NCI-H345 (cell line): ENCODE measurements at places on chromosomes 5 and 9.

GRCh38 chr5:9265441-9266287 lies 280.2 kb downstream of the SEMA5A start:
- DNase-seq = no peak

DNA sequence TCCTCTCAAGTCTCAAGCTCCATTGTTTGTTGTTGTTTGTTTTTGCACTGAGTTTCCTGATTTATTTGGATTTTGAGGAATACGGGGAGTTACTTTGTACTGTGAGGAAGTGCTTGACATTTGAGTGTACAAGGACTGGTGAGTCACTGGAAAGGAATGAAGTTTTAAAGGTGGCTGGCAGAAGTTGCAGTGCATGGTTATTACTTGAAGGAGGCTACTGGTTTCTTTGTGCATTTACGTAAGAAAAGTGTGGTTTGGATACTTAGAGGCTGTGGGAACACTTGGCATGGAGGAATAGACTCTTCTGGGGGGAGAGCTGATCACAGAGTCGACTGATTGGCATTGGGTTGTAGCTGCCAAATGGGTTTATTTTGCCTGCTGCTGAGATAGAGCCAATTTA lies 919.0 kb downstream of the TAF11L14 start:
- DNase-seq = no peak

- DNase-seq = peak; percentile 92
These were observed 7.0 kb downstream of the ASS1 start for GRCh38 chr9:130451509-130452388.

DNA sequence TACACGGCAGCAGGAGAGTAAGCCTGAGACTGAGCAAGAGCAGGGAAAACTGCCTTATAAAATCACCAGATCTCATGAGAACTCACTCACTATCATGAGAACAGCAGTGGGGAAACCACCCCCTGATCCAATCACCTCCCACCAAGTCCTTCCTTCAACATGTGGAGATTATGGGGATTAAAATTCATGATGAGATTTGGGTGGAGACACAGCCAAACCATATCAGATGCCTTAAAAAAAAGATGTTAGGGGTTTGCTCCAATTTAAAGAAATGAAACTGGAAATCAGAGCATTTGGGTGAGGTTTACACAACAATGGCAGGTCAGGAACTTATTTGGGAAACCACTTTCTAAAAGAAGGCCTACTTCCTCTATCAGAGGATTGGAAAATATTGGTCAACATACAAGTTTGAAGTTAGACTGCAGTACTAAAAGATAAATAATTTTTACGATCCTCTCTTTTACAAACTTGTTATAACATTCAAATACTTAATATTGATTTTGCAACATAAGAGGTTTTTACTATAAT lies 105.1 kb downstream of the FBN2 start:
- no peak for DNase-seq

DNA sequence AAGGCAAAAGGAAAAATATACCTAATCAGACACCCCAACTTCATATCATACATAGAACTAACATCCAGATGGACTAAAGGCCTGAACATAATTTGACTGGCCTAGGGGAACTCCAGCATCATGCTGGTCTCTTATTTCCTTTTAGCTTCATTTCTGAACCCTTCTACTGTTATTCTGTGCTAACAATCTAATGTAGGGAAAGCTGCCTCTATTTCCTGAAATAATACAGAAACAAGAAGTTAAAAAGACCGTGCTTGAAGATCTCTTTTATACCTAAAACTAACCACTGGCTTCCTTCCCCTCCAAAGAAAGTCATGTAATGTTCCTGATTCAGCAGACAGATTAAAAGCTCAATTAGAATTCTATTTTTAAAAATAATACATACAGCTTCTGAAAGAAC lies 36.7 kb downstream of the LPAR1 start:
- no peak for DNase-seq

DNA sequence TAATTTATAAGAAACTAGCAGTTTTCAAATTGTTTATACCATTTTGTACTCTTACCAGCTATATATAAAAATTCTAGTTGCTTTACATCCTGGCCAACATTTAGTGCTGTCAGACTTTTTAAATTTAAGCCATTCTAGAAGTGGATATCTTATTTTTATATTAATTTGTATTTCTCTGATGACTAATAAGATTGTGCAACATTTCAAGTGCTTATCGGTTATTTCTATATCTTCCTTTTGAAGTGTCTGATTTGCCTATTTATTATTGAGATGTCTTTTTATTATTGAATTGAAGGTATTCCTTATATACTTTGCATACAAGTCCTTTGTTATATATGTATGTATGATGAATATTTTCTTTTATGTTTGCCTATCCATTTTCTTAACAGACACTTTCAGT lies 324.0 kb downstream of the ELAVL2 start:
- no peak for DNase-seq

GRCh38 chr5:144108131-144108530 lies 62.3 kb downstream of the YIPF5 start:
- no peak for DNase-seq

DNA sequence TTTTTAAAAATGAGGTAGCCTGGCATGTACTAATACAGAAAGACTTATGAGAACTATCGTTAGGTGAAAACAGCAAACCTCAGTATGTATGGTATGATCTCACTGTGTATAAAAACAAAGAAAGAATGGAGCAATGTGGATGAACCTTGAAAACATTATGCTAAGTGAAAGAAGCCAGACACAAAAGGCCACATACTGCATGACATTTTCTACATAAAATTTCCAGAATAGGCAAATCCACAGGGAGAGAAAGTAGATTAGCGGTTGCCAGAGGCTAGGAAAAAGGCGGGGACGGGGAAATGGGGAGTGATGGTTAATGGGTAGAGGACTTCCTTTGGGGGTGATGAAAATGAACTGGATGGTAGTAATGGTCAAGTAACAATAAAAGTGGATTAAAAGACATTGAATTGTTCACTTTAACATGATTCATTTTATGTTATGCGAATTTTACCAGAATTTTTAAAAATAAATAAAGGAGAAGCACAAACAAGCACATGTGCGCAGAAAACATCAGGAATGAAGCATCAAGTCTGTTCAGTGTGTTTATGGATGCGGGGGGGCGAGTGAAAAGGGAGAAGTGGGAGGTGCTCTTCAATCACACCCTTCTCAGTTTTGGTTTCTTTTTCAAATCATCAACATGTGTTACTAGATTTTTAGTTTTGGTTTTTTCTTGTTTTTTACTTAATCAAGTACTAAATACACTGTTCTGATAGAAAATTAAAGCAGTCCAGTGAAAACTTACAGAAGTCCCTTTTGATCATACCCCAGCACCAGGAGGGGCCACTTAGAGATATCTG lies 16.3 kb downstream of the ROR2 start:
- no peak for DNase-seq

DNA sequence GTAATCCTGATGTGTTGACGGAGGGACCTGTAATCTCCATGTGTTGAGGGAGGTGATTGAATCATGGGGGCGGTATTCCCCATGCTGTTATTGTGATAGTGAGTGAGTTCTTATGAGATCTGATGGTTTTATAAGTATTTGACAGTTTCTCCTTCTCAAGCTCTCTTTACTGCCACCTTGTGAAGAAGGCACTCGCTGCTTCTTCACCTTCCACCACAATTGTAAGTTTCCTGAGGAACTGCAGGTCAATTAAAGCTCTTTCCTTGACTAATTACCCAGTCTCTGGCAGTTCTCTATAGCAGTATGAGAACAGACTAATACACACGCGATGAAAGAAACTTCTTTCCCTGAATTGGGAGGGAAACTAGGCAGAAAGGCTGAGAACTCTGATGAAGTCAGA lies 141.1 kb upstream of the RAD23B start:
- no peak for DNase-seq

DNA sequence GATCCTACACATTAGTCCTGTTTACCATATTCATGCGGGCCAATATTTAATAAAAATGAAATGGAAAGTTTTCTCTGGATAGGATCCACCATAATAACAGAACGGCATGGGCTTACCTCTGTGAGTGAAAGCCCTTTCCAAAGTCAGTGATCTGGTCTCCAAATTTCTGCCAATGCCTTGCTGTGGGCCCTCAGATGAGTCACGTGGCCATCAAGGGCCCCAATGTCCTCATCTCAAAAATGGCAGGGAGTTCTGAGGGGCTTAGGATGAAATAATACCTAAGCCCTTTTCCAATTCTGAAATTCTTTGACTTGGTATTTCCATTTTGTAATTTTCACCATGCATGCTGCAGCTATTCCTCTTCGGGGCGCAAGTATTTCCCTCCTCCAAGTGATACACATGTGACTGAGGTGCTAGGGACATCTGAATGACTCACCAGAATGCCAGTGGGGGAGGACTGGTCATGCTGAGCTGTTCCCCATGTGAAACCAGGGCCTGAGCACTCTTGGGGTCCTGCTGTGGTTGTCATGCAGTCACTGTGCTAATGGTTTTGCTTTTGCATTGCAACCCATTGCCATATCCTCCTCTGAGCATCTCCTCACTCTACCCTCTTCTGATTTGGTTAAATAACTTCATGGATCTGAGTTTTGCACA lies 35.0 kb downstream of the ITK start:
- no peak for DNase-seq

DNA sequence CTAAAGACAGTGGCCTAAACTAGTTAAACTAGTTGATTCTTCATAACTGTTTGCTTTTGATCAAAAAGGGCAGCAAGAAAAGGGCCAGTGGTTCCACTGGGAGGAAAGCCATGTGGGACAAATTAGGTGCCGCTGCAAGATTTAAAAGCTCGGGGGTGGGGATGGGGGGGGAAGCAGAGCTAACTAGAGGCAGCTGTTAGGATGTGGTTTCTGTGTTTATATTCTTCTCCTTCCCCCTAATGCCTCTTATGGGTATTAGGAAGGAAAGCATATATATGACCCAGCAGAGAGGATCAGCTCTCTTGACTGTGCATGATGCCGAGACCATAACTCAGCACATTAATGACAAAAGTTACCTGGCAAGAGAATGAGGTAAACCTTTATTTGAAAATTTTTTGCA lies 65.7 kb downstream of the EFNA5 start:
- no peak for DNase-seq

- DNase-seq = no peak
These were observed 47.8 kb upstream of the PWWP2A start for GRCh38 chr5:160166973-160167623.

DNA sequence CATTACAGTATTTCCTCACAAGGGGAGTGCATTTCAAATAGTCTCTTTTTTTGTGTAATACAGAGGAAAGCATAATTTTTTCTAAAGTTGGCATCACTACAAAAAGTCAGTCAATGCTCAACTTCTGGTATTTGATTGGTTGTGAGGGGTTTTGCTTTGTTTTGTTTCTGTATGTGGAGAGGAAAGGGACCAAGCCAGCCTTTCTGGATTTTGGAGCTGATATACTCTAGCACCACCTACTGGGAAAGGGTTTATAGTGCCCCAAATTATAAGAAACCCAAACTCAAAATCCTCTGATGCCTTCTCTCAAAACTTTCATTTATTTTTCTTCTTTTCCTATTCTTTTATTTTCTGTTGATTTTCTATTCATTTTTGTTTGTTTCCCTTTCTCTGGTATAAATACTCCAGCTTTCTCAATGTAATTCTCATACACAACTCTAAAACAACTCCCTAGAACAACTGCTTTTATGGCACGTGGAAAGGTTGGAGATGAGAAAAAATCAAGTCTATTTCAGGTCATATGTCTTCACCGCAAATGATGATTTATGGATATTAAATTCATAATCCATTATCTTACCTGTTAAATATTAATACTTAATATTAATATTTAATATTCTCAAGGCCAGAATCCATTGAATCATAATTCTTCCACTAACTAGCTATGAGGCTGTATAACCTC lies 69.5 kb upstream of the ANXA1 start:
- DNase-seq = no peak

DNA sequence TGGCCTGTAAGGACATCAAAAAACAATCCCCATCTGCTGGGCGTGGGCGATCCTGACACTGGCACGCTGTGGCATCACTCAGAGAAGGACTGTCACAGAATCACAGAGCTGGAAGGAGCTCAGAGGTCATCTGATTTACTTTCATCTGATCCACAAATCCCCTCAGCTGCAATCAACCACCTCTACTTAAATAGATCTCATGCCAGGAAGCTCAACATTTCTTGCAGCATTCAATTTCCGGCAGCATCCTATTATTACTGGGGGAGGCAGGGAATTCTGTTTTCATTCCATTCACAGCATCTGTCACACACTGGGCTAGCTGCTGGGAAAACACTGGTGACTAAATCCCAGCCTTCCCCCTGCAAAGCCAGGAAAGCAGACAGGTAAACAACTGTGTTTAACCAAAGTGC lies 38.3 kb downstream of the RETREG1 start:
- peak; percentile 75 for DNase-seq

DNA sequence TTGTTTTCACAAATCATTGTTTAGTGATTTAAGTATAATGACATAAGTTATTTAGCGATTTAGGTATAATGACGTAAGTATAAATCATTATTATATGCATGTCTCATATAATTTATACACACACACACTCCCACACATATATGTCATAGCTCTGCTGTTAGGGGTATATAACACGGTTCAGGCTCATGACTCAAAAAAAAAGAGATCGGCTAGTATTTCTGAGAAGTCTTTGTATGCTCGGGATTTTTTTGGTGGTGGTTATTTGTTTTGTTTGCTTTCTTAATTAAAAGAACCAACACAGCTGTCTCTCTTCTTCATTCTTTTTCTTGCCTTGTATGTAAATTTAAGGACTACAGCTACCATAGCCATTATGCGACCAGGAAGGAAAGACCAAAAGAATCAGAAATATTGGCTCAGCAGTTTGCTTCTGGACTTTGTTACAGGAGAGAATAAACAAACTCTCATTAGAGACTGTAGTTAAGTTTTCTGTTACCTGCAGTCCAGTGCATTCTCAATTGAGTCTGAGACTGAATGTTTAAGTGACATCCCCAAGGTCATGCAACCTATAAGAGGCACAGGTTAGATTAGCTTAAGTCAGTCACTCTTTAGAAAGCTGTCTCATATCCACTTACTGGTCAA lies 83.2 kb upstream of the NREP start:
- no peak for DNase-seq

DNA sequence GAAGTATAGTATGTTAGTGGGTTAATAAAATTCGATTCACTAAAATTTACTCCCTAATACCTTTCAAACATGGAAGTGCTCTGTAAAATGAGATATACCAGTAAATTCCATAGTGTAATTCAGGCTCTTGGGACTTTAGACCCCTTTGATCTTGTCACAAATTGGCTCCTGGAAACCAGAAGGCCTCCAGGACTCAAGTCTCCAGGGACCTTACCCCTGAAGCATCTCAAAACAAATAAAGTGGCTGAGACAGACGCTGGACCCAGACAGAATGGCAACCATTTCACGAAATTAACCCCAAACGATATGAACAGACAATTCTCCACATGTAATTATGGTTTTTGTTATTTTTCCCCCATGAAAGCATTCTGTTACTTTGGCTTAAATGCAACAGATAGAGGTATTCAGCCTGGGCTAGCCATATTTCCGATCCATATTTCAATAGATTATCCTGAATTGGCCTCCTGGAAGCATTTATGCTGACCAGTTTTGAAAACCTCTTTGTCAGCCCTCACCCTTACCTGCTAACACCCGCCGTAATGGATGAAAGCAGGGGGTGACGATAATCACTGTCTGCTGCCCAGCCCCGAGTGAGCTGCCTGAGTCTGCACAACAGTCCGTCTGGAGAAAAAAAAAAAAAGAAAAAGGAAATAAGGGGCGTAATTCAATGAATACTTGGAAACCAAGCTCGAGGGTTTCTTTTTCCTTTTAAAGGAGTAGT lies 34.1 kb upstream of the EFNA5 start:
- no peak for DNase-seq

- no peak for DNase-seq
These were observed 186.9 kb downstream of the AUH start for GRCh38 chr9:91174772-91175171.
